ENCODE measurements at places on chromosomes 7 and 10.

DNA sequence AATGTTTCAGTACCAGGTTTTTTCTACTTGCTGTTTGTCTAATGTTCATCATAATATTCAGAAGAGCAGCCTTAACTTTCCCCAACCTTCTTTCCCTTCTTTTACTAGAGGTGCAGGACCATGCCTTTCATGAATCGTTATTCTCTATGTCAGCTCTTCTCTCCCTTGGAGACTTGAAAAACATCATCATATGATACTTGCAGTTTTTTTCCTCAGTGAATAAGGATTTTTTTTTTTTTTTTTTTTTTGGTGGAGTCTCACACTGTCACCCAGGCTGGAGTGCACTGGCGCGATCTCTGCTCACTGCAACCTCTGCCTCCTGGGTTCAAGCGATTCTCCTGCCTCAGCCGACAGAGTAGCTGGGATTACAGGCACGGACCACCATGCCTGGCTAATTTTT is 30.1 kb downstream of the SMNDC1 start:
- no peak for DNase-seq

- no peak for DNase-seq
Observed at GRCh38 chr10:37856881-37857286, 526 bp downstream of the ZNF248 start.

- no peak for DNase-seq
Observed at GRCh38 chr10:60209874-60210570, 179.7 kb downstream of the ANK3 start.

DNA sequence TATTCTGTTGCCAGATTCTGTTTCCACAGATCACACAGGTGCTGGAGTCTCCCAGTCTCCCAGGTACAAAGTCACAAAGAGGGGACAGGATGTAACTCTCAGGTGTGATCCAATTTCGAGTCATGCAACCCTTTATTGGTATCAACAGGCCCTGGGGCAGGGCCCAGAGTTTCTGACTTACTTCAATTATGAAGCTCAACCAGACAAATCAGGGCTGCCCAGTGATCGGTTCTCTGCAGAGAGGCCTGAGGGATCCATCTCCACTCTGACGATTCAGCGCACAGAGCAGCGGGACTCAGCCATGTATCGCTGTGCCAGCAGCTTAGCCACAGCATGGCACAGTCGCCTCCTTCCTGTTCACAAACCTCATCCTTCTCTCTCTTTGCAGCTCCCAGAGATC is 237.5 kb upstream of the PRSS1 start:
- DNase-seq, result no peak

- no peak for DNase-seq
Observed at GRCh38 chr7:26590709-26591108, 273.7 kb downstream of the SKAP2 start.

DNA sequence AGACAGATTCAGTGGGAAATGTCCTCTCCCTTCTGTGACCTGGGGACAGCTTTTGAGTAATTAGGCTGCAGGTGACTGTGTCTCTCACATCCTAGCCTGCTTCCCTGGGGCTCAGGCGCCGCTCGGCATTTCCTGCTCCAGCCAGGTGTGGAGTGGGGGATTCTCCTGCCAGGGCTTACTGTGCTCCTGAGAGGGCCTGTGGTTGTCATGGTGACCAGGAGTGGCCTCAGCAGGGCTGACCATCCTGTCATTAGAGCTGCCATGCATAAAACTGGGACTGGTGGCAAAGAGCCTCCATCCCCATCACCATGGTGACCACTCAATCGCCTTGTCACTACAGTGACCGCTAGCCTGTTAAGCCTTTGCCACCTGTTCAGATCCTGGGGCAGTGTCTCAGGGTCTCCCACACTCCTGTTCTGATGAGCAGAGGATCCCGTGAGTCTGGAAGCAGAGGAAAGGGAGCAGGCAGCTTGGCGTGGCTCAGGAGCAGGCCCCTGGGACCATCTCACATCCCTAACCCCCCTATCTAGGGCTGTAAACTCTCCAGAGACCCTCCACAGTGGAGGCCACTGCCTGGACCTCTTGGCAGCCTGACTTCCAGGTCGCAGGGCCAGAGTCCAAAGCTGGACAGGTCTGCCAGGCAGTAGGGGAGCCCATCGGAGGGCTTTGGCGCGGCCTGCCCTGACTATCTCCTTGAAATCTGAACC is at the start of gene GCK:
GCK (minus strand) TSS at position 154 of the 707 bp plus-strand sequence. CDS start 486 bp downstream, outside the sequence.
- no peak for DNase-seq

DNA sequence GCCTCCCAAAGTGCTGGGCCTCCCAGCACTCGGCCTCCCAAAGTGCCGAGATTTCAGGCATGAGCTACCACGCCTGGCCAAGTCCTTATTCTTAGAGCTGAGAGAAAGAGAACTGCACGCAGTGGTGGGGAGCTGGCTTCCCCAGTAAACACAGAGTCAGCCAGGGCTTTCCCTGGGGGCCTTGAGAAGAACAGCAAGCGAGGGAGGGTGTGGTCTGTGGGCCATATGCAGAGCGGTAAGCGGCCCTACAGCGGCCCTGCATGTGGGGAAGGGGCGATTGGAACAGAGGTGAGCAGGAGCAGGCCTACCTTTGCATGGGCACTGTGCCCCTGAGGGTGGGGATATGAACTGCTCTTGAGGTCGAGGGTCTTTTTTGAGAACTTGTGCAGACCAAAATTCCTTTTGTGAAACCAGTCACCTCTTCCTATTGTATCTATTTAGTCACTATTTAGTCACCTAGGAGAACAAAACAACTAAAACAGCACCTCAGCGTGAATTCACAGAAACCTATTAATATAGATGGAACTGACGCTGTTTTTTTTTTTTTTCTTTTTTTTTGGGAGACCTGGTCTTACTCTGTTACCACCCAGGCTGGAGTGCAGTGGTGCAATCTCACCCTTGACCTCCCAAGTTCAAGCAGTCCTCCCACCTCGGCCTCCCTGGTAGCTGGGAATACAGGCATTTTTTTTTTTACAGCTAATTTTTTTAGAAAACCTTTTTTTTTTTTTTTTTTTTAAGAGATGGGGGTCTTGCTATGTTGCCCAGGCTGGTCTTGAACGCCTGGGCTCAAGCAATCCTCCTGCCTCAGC is 36.9 kb upstream of the SH2D4B start:
- DNase-seq, result no peak

GRCh38 chr10:60611291-60611747 is 167.0 kb upstream of the CDK1 start:
- no peak for DNase-seq

- no peak for DNase-seq
Observed at GRCh38 chr10:49191349-49191748, 3.2 kb upstream of the TMEM273 start.

DNA sequence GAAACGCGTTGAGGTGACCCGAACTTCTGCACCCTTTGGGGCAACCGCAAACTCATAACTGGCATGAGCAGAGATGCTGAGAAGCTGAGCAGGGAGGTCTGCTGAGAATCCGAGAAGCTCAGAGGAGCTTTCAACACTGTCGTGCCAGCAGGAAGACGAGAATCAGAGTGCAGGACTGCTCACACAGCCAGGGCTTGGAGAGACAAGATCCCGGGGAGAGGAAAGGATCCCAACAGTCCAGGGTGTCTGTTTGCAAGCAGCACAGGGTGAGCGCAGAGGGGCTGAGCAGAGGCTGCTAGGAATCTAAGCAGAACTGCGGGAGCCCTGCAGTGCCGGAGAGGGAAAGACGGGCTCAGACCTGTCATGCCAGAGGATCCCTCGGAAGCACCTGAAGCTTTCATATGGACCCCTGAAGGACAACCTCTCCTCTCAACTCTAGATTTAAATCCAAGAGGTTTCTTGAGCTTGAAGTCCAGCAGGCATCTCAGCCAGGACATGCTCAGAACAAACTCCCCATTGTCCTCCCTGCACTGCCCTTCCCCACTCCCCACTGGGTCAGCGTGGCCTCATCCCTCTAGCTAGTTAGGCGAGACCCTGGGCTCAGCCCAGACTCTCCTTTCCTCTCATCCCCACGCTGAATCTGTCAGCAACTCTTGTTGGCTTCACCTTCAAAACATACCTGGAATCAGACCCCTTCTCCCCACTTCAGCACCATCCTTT is 40.7 kb downstream of the FOXL3 start:
- no peak for DNase-seq

- DNase-seq, result no peak
Observed at GRCh38 chr10:82953331-82953730, 1078.3 kb downstream of the NRG3 start.

GRCh38 chr7:158613481-158613880 is 25.9 kb upstream of the PTPRN2 start:
- DNase-seq, result no peak

- DNase-seq, result no peak
Observed at GRCh38 chr7:94382746-94383145, 11.9 kb upstream of the COL1A2 start.

- no peak for DNase-seq
Observed at GRCh38 chr7:128197989-128198580, 43.0 kb upstream of the LEP start.

DNA sequence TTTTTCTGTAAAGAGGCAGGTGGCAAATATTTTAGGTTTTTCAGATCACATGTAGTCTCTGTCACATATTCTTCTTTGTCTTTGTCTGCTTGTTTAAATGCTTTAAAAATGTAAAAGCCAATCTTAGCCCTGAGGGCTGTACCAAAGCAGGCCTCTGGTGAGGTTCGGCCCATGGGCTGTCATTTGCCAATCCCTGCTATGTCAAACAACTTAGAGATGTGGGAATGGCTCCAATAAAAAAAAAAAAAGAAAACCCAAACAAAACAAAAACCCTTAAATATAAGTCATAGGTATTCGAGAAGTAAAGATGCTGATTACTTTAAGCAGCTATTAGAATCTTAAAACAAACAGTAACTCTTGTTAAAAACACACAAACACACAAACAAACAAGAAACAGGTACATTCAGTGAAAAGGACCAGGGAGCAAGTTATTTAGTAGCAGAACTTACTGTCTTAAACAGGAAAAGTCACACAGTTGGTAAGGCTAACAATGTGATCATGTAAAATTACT is 61.4 kb upstream of the NAMPT start:
- DNase-seq, result no peak

DNA sequence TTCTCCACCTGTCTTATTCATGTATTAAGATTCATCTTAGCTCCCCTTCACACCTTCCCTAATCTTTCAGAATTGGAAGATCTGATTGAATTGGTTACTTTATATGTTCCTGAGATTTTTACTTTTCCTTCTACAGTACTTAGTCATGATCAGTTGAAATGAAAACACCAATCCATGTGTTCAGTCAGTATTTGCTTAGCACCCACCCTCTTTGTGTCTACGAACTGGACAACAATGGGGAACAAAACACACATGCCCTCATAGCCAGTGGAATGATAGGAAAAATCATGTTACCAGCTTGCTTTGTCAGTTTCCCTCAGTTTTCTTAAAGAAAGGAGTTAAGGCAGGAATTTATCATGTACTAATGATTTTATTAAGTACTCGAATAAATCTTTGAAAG is 2.0 kb downstream of the MASTL start:
- DNase-seq, result no peak

Measured in effector CD8-positive, alpha-beta T cell (primary cell).